IPS DF 19.7 (cell line): ENCODE measurements at places on chromosomes 7 and 10.

- no peak for DNase-seq
Measured at GRCh38 chr10:96614515-96614914, 27.7 kb upstream of the TM9SF3 start.

- DNase-seq = no peak
Measured at GRCh38 chr7:6432781-6433180, 15.0 kb downstream of the DAGLB start.

GRCh38 chr10:79172881-79173280 lies 104.1 kb downstream of the ZMIZ1 start:
- no peak for DNase-seq

GRCh38 chr7:36514289-36515243 lies 124.9 kb downstream of the ANLN start:
- no peak for DNase-seq

DNA sequence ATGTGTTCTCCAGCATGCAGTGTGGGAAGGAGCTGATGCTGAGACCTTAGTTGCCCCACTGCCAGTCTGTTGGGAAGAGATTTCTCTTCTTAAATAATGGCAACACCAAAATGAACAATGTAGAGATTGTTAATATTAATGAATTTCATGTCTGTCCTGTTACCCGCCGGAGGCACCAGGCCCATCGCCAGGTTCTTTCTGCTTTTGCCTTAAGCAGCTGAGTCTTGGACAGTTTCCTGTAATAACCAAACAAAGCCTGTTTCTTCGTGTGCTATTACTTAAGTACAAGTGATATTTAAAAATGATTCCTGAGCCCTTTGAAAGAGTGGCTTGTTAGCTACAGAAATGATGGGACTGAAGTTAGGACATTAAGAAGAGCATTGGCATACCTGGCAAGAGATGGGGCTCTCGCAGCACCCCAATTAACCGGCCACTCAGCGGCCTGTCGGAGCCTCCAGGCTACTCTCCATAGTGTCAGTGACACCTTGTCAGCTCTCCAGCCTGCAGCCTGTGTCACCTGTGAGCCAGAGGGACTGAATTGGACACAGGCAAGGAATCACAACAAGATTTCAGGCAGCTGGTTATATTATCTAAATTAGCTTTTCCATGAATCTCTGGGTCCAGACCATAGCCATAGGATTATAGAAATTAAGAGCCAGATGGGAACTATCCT lies 142.0 kb downstream of the CELF2 start:
- DNase-seq = no peak

DNA sequence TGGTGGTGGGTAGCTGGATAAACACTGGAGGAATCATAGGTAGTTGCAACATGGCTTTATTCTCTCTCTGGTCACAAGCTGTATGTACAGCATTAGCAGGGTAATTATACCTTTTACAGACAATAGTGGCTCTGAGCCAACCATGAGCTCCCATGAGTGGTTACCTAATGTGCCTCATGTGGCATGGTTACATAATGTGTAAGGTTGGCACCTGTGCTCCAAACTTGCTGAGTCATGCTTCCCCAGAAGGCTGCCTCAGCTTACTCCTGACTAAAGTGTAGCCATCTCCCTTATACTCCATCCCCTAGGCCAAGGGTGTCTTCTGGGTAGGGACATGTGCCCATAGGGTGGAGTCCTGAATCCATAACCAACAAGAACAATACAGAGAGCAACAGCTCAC lies 345.3 kb upstream of the SEMA3C start:
- DNase-seq = no peak

DNA sequence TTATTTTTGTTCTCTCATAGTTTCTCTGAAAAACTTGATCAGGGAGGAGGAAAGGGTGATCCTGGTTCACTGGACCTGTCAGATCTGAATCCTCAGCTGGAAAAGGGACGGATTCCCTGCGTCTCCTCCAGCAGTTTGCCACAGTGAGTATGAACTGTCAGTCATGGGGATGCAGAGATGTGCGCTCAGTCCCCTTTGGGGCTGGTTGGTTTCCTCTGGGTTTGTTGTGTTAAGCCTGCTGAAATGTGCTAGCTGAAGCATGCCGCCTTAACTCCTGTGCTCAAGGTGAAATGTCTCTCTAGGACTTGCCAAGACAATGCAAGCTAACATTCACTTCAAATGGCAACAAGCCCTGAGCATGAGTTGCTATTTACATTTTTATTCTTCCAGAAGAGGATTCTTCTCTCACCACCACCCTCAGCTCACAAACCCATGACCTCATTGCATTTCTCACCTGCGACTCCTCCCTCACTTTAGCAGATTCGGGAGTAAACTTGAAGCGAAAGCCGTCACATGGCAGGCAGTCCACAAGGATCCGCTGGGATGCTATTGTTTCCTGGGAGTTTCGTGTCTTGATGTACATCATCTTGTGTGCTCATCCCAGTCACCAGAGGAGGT lies 192.9 kb upstream of the FZD8 start:
- DNase-seq = no peak

DNA sequence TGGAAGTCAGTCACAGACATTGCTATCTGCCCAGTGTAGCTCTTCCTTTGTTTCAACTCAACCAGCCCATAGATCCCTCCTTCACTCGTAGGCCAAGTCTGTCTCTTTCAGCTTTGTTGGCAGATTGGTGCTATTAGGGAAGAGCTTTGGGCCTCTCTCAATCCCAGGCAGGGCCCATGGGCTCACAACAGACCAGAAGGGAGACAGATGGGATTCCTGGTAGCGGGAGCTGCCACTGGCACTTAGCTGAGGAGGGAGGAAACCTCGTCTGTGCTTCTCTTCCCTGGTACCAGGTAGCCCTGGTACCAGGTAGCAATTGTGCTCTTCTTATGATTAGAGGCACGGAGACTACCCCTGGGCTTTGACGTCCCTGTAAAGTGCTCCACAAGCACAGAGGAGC lies 592.0 kb downstream of the TYW1 start:
- no peak for DNase-seq
